GDM1 (cell line): ENCODE measurements at places on chromosomes 4 and X.

GRCh38 chr4:54322818-54323417 is 93.8 kb downstream of the PDGFRA start:
- peak; percentile 58 for DNase-seq

- no peak for DNase-seq
These were observed 98.6 kb downstream of the PDLIM5 start for GRCh38 chr4:94550352-94550751.

- no peak for DNase-seq
These were observed 28.3 kb downstream of the ENOPH1 start for GRCh38 chr4:82458729-82459128.

GRCh38 chr4:182695009-182695408 is 222.2 kb downstream of the DCTD start:
- no peak for DNase-seq

- no peak for DNase-seq
These were observed 47.2 kb upstream of the PPP1R2C start for GRCh38 chrX:42825201-42825600.
